Peyer's patch (tissue), 4 donors: ENCODE measurements at places on chromosomes 13 and 19. TPM values are rescaled to one million over a fixed set of nuclear protein-coding genes. Genes with fewer than 3 reads are reported as not detected.

DNA sequence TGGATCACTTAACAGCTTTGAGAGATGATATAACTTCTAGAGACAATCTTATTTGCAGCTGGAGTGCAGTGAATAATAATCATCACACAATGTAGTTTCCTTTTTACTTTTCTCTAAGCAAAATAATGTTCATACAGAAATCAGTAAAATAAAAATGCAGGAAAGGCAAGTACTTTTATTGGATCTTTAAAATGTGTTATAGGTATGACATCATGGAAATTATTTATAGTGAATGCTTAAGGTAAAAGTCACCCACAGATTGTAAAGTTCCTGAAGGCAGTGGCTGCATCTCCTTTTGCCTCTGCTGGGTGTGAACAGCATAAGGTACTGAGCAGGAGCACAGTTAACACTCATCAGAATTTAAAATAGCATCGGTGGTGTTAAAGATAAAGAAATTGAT, 17.3 kb upstream of the IL17D start:
- no peak overlapping the region for H3K27ac ChIP-seq
- H3K36me3 ChIP-seq, result no peaks in the 10 kb centered on the region
- H3K4me1 ChIP-seq, result no peaks in the 10 kb centered on the region
- no peak for DNase-seq

GRCh38 chr13:29572575-29572974, 22.9 kb downstream of the SLC7A1 start:
- peak overlapping the region; percentile 75 for H3K27ac ChIP-seq
- peak; percentile 67 for DNase-seq
- no peak overlapping the region for H3K4me3 ChIP-seq
- no peaks in the 10 kb centered on the region for H3K27me3 ChIP-seq
- H3K36me3 ChIP-seq, result no peaks in the 10 kb centered on the region
- H3K4me1 ChIP-seq, result no peaks in the 10 kb centered on the region

GRCh38 chr19:787536-787935, 9.7 kb upstream of the PTBP1 start:
- H3K4me3 ChIP-seq, result no peak overlapping the region
- H3K27me3 ChIP-seq, result no peaks in the 10 kb centered on the region
- H3K4me1 ChIP-seq, result peaks cover 15% of the 10 kb centered on the region
- DNase-seq, result peak; percentile 34

DNA sequence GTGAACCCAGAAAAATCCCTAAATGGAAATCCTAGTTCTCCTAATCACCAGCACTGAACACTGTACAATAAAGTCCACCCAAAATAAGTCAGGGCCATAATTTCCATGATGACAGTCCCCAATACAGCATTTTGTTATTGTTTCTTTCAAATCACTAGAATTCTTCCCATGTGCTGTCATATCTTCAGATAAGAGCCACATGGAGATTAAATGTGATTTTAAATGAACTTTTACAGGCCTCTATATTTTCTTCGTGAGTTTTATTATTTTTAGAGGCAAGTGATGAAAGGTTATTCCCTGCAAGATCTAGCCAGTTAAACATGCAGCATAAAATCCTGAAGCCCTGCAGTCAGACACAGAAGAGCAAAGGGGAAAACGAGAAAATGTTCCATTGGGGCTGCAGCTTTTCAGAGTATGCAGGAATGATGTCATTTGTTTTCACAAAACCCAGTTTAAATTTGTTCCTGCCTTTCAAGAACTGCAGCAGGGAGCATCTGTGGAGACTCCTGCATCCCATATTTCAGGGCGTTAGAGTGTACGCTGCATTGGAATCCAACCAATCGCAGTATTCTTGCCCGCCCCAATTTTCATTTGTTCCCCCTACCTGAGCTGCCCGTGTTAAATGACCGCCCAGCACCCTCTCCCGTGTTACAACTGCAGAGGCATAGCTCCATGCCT, 167.2 kb upstream of the KLF12 start:
- H3K27me3 ChIP-seq, result no peaks in the 10 kb centered on the region
- no peaks in the 10 kb centered on the region for H3K36me3 ChIP-seq
- H3K4me3 ChIP-seq, result no peak overlapping the region
- no peak for DNase-seq
- H3K27ac ChIP-seq, result no peak overlapping the region
- no peaks in the 10 kb centered on the region for H3K4me1 ChIP-seq

The HS6ST3 gene
- total RNA-seq, result not detected

The GRIN3B gene
- total RNA-seq, result not detected

- H3K27ac ChIP-seq, result peak overlapping the region; percentile 12
- no peaks in the 10 kb centered on the region for H3K27me3 ChIP-seq
- H3K4me1 ChIP-seq, result no peaks in the 10 kb centered on the region
Observed at GRCh38 chr13:110371550-110372465, 64.7 kb downstream of the COL4A2 start.

GRCh38 chr13:98879957-98880356, 97.9 kb downstream of the DOCK9 start:
- no peak overlapping the region for H3K4me3 ChIP-seq
- no peaks in the 10 kb centered on the region for H3K4me1 ChIP-seq
- no peak overlapping the region for H3K27ac ChIP-seq
- H3K36me3 ChIP-seq, result peaks cover 85% of the 10 kb centered on the region
- no peak for DNase-seq

The GPC6 gene
- 3.2 TPM for total RNA-seq

- peaks cover 12% of the 10 kb centered on the region for H3K4me1 ChIP-seq
- DNase-seq, result no peak
- H3K27me3 ChIP-seq, result no peaks in the 10 kb centered on the region
- no peak overlapping the region for H3K4me3 ChIP-seq
- no peak overlapping the region for H3K27ac ChIP-seq
Observed at GRCh38 chr19:778910-779653, 18.2 kb upstream of the PTBP1 start.

GRCh38 chr13:28002886-28003698, 14.6 kb upstream of the URAD start:
- no peak overlapping the region for H3K4me3 ChIP-seq
- no peak for DNase-seq
- H3K27ac ChIP-seq, result no peak overlapping the region

The CEACAM3 gene
- total RNA-seq, result not detected

The U2AF1L4 gene
- total RNA-seq, result 70.5 TPM

DNA sequence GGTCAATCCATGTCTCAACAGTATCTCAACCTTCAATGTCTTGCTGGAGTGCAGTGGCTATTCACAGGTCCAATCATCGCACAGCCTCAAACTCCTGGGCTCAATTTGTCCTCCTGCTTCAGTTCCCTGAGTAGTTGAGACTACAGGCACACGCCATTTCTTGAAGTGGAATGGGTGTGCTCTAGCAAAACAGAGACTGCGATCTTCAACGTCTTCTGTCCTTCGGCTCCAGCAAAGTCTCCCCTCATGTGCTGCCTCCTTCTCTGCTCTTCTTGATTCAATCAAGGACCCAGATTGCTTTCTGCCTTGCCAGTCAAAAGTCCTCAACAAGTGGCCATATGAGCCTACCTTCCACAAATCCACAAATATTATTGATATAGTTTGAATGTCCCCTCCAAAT, 466.7 kb upstream of the MIR17HG start:
- no peaks in the 10 kb centered on the region for H3K36me3 ChIP-seq
- no peak overlapping the region for H3K27ac ChIP-seq
- H3K27me3 ChIP-seq, result no peaks in the 10 kb centered on the region
- no peaks in the 10 kb centered on the region for H3K4me1 ChIP-seq
- no peak overlapping the region for H3K4me3 ChIP-seq

- no peaks in the 10 kb centered on the region for H3K4me1 ChIP-seq
- H3K36me3 ChIP-seq, result no peaks in the 10 kb centered on the region
- no peaks in the 10 kb centered on the region for H3K27me3 ChIP-seq
- H3K4me3 ChIP-seq, result no peak overlapping the region
- no peak for DNase-seq
- no peak overlapping the region for H3K27ac ChIP-seq
Observed at GRCh38 chr13:36885901-36886300, 34.1 kb downstream of the SMAD9 start.

GRCh38 chr13:35473206-35473775, 3.2 kb downstream of the MAB21L1 start:
- no peak overlapping the region for H3K4me3 ChIP-seq
- no peak for DNase-seq
- no peaks in the 10 kb centered on the region for H3K27me3 ChIP-seq
- no peaks in the 10 kb centered on the region for H3K36me3 ChIP-seq
- no peaks in the 10 kb centered on the region for H3K4me1 ChIP-seq
- no peak overlapping the region for H3K27ac ChIP-seq

DNA sequence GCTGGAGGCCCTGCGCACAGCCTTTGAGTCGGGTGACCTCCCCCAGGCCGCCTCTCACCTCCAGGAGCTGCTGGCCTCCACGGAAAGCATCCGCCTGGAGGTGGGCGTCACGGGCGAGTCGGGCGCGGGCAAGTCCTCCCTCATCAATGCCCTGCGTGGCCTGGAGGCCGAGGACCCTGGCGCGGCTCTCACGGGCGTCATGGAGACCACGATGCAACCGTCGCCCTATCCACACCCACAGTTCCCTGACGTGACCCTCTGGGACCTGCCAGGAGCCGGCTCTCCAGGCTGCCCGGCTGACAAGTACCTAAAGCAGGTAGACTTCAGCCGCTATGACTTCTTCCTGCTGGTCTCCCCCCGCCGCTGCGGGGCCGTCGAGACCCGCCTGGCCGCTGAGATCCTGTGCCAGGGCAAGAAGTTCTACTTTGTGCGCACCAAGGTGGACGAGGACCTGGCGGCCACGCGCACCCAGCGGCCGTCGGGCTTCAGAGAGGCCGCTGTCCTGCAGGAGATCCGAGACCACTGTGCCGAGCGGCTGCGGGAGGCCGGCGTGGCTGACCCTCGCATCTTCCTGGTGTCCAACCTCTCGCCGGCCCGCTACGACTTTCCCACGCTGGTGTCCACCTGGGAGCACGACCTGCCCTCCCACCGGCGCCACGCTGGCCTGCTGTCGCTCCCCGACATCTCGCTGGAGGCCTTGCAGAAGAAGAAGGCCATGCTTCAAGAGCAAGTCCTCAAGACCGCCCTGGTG, 2.9 kb downstream of the IRGC start:
- no peak overlapping the region for H3K4me3 ChIP-seq
- H3K4me1 ChIP-seq, result no peaks in the 10 kb centered on the region
- no peaks in the 10 kb centered on the region for H3K36me3 ChIP-seq
- no peak for DNase-seq

DNA sequence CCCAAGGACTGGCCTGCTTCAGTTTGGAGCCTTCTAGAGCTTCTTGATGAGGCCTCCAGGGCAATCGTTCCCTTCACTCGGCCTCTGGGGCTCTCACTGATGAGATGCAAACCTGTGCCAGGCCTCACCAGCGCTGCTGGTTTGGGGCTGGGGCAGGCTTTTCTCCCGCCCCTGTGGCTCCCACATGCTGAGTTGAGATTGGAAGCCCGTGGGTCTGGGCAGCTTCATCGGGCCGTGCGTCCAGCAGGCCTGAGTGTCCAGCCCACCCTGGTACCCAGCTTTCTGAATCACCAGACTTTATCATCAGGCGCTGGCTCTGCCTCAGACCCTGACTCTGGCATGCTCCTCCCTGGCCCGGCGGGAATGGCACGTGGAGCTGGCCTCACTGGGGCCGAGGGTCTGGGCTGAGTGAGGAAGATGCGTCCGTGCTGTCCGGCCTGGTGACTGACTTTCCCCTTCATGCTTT, 4.3 kb downstream of the CALM3 start:
- H3K4me1 ChIP-seq, result no peaks in the 10 kb centered on the region
- no peak overlapping the region for H3K4me3 ChIP-seq
- H3K27me3 ChIP-seq, result no peaks in the 10 kb centered on the region
- no peak for DNase-seq

The CCDC8 gene
- 0.70 TPM for total RNA-seq

- H3K36me3 ChIP-seq, result no peaks in the 10 kb centered on the region
- peak within 1 kb of the TSS; percentile 56 for H3K4me3 ChIP-seq
- peaks cover 14% of the 10 kb centered on the region for H3K4me1 ChIP-seq
- DNase-seq, result peak; percentile 100
Observed at GRCh38 chr19:7522072-7522922, at the start of gene MCOLN1. Gene MCOLN1, plus strand, starts transcription at chr19:7522624. Its CDS starts 127 bp downstream, at chr19:7522751.

The GPC5 gene
- total RNA-seq, result not detected

DNA sequence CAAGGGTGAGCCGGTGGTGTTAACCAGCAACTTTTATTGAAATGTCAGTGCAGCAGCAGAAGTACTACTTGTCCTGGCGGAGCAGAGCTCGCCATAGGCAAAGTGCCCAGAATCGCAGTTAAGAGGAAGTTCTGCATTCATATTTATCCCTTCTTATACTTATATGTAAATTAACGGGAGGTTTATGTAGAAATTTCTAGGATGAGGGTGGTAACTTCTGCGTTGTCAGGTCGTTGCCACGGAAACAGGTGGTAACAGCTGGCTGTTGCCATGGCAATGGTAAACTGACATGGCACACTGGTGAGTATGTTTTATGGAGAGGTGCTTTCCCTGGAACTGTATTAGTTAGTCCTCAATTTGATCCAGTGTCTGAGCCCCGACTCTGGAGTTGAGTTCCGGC, 2494.9 kb upstream of the PCDH20 start:
- no peak overlapping the region for H3K27ac ChIP-seq
- H3K27me3 ChIP-seq, result no peaks in the 10 kb centered on the region
- no peak for DNase-seq
- no peaks in the 10 kb centered on the region for H3K4me1 ChIP-seq
- H3K4me3 ChIP-seq, result no peak overlapping the region

GRCh38 chr13:112434032-112434431, 57.9 kb downstream of the SPACA7 start:
- no peaks in the 10 kb centered on the region for H3K36me3 ChIP-seq
- H3K4me3 ChIP-seq, result no peak overlapping the region
- DNase-seq, result no peak
- H3K27ac ChIP-seq, result no peak overlapping the region

- peak overlapping the region; percentile 98 for H3K27ac ChIP-seq
- no peak overlapping the region for H3K4me3 ChIP-seq
- DNase-seq, result no peak
- no peaks in the 10 kb centered on the region for H3K27me3 ChIP-seq
- no peaks in the 10 kb centered on the region for H3K36me3 ChIP-seq
Observed at GRCh38 chr13:40662866-40663265, 3.6 kb downstream of the FOXO1 start.

DNA sequence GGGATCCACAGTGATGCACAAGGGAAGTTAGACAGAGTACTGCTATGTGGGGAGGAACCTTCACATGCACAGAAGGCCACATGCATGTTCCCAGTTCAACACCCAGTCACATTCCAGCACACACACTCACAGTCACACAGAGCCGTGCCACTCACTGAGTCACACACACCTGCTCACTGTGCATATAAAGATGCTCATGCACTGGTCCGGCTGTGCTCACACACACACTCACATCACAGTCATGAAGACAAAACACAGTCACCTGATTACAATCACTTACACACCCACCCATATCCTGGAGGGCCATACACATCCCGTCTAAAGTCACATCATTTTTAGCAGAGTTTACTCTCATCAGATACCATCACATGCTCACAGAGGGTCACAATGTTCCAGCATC, 478 bp downstream of the CLC start:
- no peak overlapping the region for H3K27ac ChIP-seq
- H3K4me1 ChIP-seq, result no peaks in the 10 kb centered on the region
- DNase-seq, result no peak
- no peak overlapping the region for H3K4me3 ChIP-seq

GRCh38 chr13:24502533-24503378, 9.8 kb downstream of the PARP4 start:
- no peaks in the 10 kb centered on the region for H3K27me3 ChIP-seq
- no peaks in the 10 kb centered on the region for H3K36me3 ChIP-seq
- H3K4me3 ChIP-seq, result no peak overlapping the region
